Stimulated activated CD4-positive, alpha-beta T cell treated with anti-CD3 and anti-CD28 coated beads, Interleukin-1b, Interleukin-23, amount 100 ng/mL, for 48 hours (primary cell): ENCODE measurements at places on chromosomes 7 and 10.

DNA sequence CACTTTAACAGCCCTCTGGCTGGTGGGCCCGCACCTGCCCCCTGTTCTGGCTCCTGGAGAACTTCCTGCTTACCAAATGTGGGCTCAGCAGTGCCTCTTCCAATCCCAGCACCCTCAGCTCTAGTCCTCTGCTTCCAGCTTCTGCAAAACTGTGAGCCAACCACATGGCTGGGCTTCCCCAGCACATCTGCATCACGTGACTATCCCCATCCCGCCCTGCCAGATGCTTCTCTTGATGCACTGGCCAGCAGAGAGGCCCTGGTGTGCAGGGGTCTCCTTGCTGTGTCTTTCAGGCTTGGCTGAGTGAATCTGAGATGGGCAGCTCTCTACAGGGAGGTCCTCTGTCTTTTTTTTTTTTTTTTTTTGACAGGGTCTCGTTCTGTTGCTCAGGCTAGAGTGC is 43.8 kb upstream of the DMBT1 start:
- DNase-seq, result no peak

- no peak for DNase-seq
These were observed 167.7 kb downstream of the NSUN6 start for GRCh38 chr10:18483516-18484186.

- no peak for DNase-seq
These were observed 166.2 kb downstream of the CPEB3 start for GRCh38 chr10:92124616-92125143.

- no peak for DNase-seq
These were observed 79.7 kb upstream of the MACROH2A2 start for GRCh38 chr10:69972981-69973397.

DNA sequence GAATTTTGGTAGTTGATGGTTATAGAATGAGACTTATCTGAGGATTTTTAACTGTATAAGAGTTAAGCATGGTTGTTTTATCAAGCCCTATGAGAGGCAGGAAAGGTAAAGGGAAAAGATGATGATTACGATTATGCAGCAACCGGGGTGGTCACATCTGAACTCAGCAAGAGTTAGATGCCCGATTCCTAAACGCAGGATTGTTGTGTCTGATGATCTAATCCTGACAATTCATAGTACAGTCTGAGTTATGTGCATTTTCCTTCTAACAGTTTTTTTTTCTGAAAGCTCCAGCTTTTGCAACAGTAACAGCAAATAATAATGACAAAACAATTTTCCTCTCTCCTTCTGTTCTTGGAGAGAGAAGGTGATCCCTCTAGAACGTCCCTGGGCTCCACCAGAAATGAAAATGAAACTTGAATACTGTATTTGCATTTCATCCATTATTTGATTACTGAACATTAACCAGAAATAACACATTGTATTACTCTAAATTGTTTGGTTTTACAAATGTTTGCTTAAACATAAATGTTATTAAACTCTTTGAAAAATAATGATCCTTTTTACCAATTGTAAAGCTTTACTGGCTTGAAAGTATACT is 176.5 kb upstream of the CCDC6 start:
- DNase-seq, result no peak

DNA sequence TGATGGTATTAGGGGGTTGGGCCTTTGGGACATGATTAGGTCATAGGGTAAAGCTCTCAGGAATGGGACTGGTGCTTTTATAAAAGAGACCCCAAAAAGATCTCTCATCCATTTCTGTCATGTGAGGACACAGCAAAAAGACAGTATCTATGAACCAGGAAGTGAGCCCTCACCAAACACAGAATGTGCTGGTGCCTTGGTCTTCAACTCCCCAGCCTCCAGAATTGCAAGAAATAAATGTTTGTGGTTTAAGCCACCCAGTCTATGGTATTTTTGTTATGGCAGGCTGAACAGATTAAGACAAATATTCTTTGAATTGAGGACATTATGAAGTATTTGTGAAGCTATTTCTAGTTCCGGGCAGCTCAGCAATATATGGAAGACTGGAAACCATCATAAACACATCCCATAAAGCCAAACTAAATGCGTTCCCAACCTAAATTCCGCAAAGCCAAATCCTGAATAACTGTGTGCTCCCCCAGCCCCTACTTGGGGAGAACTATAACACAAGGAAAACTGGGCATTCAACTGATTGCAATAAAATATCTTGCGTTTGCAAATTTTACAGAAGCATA is 153.7 kb downstream of the GALNT17 start:
- DNase-seq, result no peak

DNA sequence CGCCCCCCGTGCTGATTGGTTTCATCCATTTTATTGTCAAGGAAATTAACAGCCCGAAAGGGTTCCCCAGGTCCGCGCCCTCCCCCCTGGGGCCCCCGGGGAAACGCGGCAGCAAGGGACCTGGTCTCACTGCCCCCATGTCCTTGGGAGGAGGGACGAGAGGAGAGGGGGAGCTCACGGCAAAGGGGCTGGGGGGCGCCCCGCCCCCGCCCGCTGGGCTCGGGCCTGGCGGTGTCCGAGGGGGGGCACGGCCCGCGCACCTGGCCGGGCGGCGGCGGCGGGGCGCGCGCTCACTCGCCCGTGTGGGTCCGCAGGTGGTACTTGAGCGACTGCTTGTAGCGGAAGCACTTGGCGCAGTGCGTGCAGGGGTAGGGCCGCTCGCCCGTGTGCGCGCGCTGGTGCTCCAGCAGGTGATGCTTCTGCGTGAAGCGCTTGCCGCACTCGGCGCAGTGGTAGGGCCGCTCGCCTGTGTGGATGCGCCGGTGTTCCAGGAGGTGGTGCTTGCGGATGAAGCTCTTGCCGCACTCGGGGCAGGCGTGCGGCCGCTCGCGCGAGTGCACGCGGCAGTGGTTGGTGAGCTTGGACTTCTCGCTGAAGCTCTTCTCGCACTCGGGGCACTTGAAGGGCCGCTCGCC is 29.3 kb downstream of the ZNF777 start:
- DNase-seq, result no peak

GRCh38 chr10:82661701-82662100 is 786.7 kb downstream of the NRG3 start:
- no peak for DNase-seq

- DNase-seq, result no peak
These were observed 64.6 kb downstream of the HERPUD2 start for GRCh38 chr7:35630024-35630972.

- no peak for DNase-seq
These were observed 213.3 kb upstream of the KCND2 start for GRCh38 chr7:120059641-120060040.

DNA sequence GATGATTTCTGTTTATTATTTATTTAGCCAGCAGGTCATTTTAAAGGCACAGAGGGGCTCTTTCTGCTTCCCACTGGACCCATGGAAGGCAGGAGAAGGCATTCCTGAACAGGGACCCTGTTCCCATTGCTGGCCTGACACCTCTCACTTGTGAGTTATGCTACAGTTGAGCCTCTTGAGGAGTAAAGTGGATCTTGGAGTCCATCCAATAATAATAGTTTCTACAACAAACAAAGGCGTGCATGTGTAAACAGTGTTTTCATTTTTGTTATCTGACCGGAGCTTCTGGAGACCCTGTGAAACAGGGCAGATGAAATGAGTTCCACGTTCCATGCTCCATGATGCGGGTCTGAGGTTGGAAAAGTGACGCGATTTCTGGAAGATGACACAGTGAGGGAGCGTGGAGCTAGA is 127.3 kb upstream of the HABP2 start:
- no peak for DNase-seq

DNA sequence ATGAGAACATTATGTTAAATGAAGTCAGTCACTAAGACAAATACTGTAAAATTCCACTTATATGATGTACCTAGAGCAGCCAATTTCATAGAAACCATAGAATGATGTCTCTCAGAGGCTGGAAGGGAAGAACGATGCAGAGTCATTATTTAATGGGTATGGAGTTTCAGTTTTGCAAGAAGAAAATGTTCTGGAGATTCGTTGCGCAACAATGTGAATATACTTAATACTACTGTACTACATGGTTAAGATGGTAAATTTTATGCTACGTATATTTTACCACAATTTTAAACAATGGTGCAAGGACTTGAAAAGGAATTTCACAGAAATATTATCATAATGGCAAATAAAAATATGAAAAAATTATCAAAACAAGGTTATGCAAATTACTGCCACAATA is 972.6 kb downstream of the KCNMA1 start:
- no peak for DNase-seq

- DNase-seq, result no peak
These were observed 191.2 kb upstream of the PHYHIPL start for GRCh38 chr10:58985216-58985615.

DNA sequence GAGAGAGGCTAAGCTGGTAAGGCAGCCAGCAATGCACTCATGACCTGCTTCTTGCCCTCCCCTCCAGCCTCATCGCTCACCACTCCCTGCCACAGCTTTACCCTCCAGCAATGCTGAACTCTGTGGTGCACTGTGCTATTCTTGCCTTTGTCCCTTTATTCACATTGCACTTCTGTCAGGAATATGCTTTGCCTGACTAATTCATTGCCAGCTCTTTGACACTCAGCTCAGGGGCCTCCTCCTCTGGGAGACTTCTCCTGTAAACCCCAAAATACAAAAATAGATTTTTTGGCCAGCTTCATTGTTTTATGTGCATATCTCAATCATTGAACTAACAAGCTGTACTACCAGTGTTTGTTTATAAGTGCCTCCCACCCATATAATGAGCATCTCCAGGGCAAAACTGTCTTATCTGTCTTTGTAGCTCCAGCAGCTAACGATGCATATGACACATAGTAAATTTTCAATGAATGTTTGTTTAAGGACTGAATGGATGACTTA is 8.2 kb downstream of the CNNM1 start:
- DNase-seq, result no peak

- DNase-seq, result no peak
These were observed 198.3 kb downstream of the RPS24 start for GRCh38 chr10:78231939-78232338.

GRCh38 chr7:78530351-78530750 is 731.8 kb downstream of the PHTF2 start:
- DNase-seq, result no peak

DNA sequence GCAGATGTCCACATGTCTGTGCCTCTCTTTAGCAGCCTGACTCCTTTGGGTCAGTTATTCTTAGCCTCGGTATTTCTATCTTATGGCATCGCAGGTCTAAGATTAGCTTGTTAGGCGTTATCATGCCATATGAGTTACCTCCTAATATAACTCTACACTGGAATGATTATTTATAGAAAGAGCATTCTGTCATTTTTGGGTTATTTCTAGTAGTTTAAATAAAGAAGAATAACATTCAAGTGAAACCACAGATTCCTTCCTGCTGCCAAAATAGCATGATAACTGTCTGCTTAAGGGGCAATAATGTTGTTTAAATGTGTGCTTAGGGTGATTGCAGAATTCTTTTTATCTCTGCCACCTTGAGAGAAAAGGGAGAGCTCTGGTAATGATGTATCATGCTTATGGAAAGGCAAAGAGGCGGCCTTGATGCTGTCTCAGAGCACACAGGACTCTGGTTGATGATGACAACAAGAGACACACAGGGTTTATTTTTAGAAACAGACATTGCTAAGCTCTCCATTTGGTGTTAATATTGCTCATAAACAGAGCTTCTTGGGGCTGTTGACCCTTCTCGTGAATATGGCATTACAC is 10.4 kb downstream of the HDAC9 start:
- no peak for DNase-seq

DNA sequence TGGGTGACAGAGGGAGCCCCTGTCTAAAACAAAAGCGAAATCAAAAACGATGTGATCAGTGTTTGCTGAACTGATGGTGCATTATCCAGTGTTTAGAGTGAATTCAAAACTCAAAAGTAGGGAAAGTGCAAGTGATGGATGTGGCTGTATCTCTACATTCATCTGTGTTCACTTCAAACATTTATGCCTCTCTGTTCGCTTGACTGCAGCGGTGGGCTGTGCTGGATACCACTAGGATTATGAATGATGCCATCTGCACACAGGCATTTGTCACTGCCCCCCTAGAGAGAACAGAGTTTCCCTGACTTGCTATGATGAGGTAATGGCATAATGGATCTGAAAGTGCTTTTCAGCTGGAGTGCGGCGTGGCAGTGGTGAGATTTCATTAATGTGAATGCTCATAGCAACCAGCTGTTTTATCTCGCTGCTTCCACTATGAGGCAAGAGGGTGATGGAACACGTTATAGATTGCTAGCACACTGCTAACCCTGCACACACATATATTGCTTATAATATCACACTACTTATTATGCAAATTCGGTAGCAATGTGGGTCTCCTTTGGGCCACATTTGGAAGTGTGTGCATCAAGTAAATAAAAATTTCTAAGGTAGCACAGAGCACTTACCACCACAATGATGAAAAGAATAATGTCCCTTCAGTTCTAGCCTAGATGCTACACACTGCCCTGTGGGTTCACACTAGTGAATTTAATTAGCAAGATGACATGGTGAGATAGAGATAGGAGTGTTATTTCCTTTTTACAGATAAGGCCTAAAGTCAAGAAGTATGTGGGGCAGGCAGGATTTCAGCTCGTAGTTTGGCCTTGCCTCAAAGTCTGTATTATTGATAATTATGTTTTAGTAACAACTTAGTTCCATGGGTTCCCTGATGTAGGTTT is 164.7 kb downstream of the CAMK1D start:
- no peak for DNase-seq
